ENCODE measurements at places on chromosomes 2 and 18.

- DNase-seq, result no peak
Measured at GRCh38 chr2:30412047-30412683, 34.9 kb upstream of the LCLAT1 start.

GRCh38 chr2:127681288-127681804 is 6.0 kb upstream of the LIMS2 start:
- DNase-seq, result no peak

GRCh38 chr2:240404174-240404852 is 31.1 kb upstream of the GPC1 start:
- no peak for DNase-seq

GRCh38 chr2:219402665-219403515 is 15.2 kb upstream of the DNPEP start:
- DNase-seq, result peak; percentile 24

GRCh38 chr2:134869946-134870736 is 31.7 kb downstream of the ACMSD start:
- no peak for DNase-seq

DNA sequence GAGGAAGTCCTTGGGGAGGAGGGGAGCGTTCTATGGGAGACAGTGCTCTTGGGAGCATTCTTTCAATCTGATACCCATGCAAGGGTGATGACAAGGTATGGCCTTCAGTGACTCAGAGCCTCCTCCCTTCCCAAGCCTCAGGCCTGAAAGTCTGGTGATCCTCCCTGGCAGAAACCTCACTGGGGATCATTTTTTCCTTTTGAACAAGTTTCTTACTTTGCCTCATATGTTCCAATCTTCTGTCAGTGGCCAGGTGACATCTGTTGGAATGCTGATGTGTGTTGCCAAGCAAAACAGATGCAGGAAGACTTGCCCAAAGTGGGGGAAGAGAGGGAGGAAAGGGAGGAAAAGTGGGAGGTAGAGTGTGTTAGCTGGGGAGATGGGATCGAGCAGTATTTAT is 224.8 kb downstream of the NEDD4L start:
- no peak for DNase-seq

DNA sequence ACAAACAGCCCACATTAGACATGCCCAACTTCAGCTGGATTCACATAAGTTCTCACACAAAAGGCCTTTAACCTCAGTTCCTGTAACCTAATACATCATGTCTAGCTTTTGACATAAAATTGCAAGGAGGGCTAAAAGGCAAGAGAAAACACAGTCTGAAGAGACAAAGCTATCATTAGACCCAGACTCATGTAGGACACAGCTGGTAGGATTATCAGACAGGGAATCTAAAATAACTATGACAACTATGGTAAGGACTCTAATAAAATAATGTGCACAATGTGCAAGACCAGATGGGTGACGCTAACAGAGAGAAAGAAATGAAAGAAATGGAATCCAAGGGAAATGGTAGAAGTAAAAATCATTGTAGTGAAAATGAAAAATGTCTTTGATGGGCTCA is 643.2 kb upstream of the RAB6C start:
- no peak for DNase-seq

DNA sequence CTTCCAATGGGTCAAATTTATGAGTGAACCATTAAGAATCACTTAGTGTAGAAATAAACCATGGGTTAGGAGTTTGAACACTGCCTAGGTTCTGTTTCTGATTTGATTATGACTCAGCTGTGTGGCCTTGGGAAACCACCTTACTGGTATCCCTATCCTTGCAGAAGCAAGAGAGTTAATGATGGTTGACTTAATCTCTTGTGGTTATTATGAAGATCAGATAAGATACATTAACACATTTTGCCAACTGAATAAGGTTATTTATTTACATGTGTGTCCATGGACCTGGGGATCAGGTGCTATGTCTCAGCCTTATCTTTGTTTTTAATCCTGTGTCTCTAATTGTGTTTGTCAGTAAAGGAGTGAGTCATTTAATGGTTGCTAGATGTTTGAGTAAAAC is 5.4 kb upstream of the KCNJ13 start:
- DNase-seq, result peak; percentile 11

DNA sequence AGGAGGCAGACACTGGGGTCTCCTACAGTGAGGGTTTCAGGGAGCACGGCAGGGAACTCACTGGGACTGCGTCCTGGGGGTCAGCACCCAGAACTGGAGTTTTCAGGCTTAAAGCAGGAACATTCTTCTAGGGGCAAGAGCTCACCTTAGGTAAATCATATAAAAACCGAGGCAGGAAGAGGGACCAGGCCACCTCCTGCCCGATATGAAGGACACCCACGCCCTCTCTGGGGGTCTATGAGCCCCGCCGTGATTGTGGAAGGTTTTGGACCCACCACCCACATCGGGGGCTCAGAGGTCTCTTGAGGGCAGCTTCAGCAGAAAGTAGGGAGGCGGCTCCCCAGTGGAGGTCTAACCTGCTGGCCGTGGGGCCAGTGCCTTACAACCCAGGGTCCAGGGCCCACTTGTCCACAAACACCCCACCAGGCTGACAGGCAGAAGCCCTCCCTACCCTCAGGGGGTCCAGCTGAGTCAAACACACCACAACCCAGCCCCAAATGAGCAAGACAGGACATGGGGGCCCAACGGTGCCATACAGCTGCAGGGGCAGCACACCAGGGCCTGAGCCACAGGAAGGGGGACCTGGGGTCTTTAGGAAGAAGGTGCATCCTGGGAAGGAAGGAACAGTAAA is 25.3 kb downstream of the CROCC2 start:
- DNase-seq, result no peak

GRCh38 chr2:165889158-165889557 is 64.4 kb downstream of the TTC21B start:
- no peak for DNase-seq

DNA sequence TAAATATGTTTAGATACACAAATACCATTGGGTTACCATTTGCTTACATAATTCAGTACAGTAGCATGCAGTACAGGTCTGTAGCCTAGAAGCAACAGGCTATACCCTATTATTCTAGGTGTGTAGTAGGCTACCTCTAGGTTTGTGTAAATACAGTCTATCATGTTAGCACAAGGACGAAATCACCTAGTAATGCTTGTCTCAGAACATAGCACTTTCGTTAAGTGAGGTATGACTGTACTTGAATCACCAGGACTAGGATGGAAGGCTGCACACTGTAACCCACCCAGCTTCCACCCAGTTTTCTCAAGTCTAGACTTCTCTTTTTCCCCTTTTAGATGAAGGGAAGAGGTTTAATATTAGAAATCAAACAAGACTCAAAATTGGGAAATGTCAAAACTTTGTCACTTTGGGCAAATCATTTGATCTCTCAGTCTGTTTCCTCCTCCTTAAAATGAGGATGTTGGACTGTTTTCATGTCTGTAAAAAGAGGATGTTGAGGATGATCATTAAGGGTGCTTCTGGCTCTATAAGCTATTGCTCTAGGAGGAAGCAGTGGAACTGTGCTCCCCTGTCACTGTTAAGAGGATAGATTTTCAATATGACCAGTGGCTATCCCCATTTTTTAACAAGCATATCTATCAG is 3.7 kb upstream of the SOCS6 start:
- DNase-seq, result no peak

DNA sequence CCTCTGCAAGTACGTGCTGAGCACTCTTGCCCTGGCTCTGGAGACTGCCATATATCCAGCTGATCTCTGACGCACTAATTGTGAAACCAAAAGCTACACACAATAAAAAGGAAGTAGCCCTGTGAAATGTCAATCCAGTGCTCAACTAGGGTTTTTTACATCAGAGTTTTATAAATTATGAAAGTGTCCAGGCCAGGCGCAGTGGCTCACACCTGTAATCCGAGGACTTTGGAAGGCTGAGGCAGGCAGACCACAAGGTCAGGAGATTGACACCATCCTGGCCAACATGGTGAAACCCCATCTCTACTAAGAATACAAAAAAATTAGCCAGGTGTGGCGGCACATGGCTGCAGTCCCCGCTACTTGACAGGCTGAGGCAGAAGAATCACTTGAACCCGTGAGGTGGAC is 24.5 kb upstream of the PEX13 start:
- no peak for DNase-seq

DNA sequence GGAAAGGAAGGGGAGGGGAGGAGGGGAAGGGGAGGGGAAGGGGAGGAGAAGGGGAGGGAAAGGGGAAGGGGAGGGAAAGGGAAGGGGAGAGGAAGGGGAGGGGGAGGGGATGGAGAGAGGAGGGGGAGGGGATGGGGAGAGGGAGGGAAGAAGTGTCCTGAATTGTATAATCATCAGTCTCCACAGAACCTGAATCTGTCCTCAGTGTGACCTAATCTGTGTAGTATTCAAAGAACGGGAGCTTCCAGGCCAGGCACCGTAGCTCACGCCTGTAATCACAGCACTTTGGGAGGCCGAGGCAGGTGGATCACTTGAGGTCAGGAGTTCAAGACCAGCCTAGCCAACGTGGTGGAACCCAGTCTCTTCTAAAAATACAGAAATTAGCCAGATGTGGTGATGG is 41.1 kb upstream of the CCDC150 start:
- no peak for DNase-seq

DNA sequence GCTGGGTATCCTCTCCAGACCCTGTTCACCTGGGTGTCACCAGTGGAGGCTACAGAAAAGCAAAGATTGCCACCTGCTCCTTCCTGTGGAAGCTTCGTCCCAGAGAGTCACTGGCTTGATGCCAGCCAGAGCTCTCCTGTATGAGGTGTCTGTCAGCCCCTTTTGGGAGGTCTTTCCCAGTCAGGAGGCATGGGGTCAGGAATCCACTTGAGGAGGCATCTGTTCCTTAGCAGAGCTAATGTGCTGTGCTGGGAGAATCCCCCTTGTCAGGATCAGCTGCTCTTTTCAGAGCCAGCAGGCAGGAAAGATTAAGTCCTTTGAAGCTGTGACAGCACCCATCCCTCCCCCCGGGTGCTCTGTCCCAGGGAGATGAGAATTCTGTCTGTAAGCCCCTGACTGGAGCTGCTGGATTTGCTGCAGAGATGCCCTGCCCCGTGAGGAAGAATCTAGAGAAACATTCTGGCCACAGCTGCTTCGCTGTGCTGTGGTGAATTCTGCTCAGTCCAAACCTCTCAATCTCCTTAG is 121.8 kb downstream of the GPR39 start:
- no peak for DNase-seq

DNA sequence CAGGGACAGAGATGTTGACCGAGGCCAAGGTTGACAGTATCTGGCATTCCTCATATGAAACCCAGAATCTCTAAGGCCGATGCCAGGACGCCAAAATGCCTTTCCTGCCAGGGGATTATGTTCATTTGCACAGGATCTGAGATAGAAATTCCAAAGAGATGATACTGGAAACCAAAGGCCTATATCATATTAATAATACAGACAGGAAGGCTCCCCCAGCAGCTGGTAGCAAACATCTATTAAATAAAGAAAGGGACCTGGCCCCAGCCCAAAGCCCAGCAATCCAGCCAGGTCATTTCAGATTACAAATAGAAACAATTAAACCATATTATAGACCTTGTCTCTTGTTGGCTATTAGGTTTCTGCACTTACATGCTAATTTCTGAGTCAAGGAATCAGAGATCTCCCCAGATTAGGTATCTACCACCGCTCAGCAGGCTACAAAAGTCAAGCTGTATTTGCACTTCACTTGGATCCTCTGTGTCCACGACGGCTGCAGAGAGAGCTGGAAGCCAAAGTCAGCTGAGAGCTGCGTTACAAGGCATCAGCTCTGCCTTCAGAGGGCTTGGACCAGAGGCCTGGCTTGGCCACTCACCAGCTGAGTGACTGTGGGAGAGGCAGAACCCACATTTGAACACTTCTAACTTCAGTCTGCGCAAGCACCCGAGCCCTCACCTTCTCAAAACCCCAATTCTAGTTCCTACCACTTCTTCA is 269.3 kb upstream of the SIX2 start:
- no peak for DNase-seq

GRCh38 chr2:191051177-191051576 is 37.2 kb upstream of the STAT1 start:
- DNase-seq, result no peak

GRCh38 chr2:116095636-116096035 is 1653.2 kb downstream of the DPP10 start:
- DNase-seq, result no peak

DNA sequence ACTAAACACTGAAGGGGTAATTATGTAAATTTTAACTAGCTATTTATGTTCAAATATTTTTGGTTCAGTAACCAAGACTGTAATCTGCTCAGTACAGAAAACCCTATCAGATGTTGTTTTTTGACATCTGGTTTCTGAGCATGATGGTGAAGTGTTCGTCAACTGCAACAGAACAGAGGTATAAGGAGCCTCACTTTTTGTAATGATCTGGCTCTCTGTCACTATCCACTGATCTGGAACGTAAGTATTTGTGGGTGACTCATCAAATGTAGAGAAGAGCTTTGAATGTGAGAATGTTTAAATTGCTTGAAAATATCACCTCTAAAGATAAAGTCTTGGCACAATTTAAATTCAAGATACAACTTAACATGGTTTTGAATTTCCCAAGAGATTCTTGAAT is 213.6 kb upstream of the FAM98A start:
- no peak for DNase-seq

DNA sequence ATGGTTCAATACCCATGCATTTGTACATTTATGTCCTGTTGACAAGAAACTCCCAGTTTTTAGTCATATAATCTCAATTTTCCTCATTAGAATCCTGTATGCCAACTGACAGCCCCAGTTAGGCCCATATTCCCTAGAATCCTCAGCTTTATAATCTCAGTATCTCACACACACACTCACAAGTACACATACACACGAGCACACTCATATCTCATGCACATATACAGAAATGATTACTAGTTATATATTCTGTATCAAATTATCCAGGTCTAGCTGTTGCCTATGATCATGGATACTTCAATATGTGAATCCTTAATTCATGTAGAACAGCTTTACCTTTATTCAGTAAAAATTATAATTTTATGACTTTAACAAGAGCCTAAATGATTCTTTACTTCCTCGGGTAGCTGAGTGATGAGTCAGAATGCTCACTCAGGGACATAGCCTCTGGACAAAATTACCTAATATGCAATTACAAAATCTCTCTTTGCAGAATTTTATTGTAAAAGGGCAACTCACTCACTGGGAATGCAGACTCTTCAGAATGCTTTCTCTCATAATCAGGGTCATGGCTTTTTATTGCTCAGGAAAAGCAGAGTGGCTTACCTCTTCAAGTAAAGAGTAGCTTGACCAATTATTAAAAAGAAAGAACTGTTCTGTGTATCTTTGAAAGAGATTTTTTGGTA is 193.6 kb upstream of the PIK3C3 start:
- no peak for DNase-seq

- no peak for DNase-seq
Measured at GRCh38 chr18:6509417-6509816, 94.7 kb upstream of the L3MBTL4 start.

DNA sequence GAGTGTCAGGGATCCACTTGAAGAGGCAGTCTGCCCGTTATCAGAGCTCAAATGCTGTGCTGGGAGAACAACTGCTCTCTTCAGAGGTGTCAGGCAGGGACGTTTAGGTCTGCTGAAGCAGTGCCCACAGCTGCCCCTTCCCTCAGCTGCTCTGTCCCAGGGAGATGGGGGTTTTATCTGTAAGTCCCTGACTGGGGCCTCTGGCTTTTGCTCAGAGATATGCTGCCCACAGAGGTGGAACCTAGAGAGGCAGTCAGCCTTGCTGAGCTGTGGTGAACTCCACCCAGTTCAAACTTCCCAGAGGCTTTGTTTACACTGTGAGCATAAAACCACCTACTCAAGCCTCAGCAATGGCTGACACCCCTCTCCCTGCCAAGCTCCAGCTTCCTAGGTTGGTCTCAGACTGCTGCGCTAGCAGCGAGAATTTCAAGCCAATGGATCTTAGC is 38.1 kb downstream of the PLEK start:
- DNase-seq, result no peak

- peak; percentile 50 for DNase-seq
Measured at GRCh38 chr2:112626604-112627059, 19.1 kb upstream of the SLC20A1 start.

- no peak for DNase-seq
Measured at GRCh38 chr2:231992888-231993287, 31.4 kb downstream of the DIS3L2 start.

All from stimulated activated naive CD4-positive, alpha-beta T cell treated with Interleukin-2 at 50 U/mL for 16 hours (primary cell).